T-helper 2 cell (primary cell): ENCODE measurements at places on chromosomes 12 and 14.

- no peak for DNase-seq
Measured at GRCh38 chr12:66910366-66910974, 231.6 kb upstream of the GRIP1 start.

DNA sequence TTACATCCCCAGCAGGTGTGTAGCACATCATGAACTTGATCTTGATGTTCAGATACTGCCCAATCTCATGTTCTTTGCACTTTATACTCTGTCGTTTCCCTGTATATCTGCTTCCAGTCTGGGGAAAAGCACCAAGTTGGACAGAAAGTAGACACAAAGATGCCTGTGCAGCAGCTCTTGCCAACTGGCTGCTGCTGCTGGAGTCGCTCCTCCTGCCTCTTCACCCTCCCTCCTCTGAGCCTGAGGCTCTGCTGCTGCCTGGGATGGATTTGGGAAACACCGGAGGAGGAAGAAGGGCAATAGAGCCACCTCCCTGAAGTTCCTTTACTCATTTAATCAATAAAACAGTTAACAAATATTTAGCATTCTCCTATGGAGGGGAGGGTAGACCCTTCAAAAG is 32.4 kb downstream of the ADCK1 start:
- DNase-seq, result no peak

DNA sequence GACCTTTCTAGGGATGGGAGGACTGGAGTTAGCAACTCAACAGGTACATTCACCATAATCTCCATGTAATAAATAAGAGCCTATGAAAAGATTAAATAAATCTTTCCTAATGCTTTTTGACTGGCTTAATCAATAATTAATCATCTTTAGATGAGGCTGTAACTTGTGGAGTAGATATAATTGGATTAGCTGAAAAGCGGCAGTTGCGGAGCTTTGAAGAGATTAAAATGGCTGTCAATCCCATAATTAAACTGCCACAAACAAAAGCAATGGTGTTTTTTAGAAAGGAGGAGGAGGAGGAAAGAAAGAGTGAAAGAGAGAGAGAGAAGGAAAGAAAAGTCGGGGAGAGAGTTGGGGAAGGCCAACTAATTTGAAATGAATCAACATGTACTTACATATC is 70.7 kb upstream of the TMEM263 start:
- no peak for DNase-seq

DNA sequence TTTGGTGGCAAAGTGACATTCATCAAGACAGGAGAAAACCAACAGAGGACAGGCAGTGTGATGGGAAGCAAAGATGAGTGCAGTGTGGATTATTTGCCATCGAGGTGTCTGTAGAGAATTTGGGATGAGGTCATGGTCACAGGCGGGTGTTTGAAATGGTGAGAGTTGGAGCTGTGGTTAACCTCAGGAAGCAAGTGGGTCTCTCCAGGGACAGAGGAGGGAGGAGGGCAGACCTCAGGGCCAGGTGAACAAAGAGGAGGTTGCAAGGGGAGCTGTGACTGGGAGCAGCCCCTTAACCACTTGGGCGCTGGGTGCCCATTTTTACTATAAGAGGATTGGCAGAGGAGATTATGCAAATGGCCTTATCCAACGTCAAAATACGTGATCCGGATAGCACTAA is 7.0 kb downstream of the FZD10 start:
- DNase-seq, result no peak

DNA sequence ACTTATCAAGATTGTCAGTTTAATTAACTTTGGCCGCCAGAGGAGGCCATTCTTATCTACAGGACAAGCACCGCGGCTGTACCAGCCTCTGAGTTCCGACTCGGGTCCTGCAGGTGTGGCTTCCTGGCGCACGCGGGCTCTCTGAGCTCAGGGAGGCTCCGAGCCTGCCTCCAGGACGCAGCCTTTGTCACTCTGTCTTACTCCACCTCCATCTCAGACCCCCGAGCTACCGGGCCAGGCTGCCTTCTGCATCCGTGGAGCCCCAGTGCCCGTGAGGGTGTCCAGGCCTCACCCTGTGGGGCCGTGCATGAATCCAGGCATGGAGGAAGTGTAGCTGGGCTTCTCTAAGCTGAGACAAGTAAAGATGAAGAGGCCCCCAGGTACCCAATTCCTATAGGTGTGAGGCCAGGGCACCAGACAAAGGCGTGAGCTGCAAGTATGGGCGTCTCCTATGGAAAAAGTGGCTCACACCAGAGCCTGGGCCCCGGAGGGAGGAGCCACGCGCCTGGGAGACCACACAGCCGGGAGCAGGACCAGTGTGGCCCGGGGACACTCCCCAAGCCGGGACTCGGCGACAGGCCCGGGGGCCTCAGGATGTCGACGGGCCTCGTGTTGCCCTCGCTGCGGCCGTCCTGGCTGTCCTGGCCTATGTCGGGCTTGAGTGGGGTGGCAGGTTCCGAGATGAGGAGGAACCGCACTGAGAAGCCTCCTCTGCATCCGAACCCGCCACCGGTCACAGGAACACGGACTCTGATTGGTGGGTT is 42.8 kb downstream of the NOC4L start:
- no peak for DNase-seq

DNA sequence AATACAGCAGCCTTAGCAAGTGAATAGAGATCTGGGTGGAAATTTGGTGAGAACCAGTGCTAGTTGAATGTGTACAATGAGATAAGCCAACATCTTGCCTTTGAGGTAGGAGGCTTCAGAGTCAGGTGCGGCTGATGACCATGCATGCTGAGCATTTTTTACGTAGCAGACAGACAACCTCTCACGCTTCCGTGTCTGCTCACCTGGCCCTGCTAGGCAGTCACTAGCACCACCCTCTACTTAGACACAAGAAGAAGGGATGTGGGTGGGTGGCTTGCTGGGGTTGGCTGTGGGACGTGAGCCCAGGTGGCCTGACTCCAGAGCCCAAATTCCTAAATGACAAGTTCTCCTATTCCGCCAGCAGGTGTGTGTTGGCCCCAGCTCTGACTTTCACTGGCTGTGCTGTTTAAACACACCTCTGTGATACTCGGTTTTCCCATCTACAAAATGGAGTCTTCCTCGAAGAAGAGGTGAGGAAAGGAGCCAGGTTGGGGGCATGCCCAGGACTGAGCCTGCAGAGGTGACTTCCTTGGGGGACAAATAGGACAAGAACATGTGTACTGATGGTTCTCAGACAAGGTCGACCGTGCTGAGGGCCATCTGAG is 57.8 kb upstream of the BCL11B start:
- DNase-seq, result no peak

DNA sequence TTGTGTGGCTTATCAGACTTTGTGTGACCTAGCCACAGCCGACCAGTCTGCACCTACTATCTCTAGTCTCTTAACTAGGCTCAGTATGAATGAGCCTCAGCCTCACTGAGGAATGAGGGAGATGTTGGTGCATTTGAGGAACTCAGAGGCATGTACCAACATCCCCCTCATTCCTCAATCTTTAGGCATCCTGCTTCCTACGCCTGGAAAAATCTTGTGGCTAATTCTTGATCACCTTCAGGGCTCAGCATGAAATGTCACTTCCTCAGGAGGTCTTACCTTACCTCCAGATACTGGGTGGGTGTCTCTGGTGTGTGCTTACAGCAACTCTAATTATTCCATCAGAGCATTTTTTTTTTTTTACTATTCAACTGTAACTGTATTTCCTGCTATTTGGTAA is 148.8 kb upstream of the TMCC3 start:
- no peak for DNase-seq

DNA sequence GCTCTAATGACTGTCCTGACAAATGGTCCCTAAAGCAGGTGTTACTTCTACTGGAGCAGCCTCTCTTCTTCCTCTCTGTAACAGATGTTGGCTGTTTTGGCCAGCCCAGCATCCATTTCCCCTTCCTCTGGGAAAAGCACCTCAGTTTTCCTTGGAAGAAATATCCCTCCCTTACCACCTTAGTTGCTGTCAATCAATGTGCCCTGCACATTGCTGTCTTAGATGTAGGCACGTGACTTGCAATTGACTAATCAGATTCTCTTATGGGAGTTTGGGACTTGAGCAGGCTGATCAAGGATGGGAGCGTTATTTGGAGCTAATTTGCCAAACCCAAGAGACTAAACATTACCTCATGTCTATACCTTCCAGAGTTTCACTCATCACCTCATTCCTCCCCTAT is 12.0 kb upstream of the TMED2 start:
- DNase-seq, result no peak

DNA sequence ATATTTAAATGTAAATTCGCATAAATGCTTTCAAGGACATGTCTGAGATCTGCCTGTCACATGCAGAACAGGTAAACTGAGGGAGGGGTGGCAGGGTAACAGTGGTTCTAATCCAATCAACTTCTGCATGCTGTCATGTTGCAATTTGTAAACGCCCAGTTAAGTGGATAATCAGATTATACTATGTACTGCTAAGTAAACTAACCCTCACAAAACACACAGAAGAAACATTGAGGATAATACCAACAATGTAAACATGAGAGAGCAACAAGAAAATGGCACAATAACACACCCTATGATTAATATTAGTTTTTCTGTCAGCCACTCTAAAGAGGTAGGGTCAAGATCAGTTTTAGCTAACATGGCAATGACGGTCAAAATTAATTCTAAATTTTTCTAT is 123.7 kb downstream of the KIF21A start:
- DNase-seq, result no peak

DNA sequence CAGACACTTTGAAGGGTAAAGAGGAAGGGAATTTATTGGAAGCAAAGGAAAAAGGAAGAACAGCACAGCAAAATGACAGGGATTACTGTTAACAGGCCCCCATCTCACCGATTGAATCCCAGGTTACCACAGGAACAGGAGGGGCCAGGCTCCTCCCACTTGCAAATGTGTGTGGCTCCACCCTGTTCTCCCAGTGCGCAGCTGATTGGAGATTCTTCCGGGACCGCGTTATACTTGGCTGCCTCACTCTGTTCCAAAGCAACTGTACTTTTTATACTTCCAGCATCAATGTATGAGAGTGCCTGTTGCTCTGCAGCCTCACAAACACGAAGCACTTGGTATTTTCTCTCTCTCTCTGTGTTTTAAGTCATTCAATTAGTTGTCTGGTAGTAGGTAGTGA is 273.6 kb upstream of the MDGA2 start:
- no peak for DNase-seq

DNA sequence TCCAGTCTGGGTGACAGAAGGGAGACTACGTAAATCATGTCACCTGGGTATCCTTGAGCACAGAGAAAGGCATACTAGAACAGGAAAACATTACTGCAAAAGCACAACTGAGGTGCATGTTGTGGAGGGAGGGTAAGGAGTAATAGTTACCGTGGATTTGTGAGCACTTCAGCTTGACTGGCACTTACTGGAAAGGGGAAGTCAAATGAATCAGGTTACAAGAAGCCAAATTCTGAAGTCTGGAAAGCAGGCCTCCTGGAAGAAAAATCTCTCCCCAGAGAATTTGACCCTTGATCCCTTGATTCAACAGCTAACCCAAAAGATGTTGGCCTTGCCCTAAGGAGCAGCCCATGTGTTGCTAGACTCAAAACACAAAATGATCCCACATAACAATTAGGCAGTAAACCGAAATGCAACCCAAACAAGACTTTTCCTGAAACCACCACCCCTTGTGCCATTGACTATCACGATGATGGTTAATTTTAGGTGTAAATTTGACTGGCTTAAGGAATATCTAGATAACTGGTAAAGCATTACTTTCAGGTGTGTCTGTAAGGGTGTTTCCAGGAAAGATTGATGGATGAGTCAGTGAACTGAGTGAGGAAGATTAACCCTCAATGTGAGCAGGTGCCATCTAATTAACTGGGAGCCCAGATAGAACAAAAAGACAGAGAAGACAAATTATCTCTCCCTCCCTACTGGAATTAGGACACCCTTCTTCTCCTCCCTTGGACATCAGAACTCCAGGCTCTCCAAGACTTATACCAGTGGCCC is 108.8 kb downstream of the SLC25A21 start:
- no peak for DNase-seq

- DNase-seq, result no peak
Measured at GRCh38 chr14:93063393-93063792, 52.3 kb downstream of the ITPK1 start.

DNA sequence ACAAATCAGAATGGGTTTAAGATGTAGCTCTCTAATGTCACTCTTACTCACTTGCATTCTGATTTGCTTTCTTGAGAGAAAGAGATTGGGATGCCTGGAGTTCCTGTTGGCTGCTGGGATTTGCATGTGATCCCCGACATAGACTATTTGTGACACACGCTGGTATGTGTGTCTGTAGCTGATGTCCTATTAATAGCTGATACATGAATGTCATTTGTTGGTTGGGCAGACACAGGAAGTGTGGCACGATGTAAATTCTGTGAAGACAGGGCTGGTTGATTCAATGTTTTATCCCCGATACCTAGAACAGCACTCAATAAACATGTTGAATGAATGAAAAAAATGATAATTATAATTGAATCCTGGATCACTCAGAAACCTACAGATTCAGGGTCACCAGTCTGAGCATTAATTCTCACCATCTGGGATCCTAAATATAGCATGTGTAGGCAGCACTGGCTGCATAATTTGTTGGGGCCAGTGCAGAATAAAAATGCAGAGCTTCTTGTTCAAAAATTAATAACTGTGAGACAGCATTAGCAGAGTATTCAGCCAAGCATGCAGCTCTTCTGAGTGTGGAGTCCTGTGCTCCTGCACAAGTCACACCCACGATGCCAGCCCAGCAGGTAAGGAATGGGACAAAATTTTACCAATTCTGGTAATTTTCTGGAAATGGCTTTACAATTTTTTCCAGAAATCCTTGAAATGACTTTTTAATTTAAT is 35.5 kb upstream of the SOCS2 start:
- DNase-seq, result no peak

DNA sequence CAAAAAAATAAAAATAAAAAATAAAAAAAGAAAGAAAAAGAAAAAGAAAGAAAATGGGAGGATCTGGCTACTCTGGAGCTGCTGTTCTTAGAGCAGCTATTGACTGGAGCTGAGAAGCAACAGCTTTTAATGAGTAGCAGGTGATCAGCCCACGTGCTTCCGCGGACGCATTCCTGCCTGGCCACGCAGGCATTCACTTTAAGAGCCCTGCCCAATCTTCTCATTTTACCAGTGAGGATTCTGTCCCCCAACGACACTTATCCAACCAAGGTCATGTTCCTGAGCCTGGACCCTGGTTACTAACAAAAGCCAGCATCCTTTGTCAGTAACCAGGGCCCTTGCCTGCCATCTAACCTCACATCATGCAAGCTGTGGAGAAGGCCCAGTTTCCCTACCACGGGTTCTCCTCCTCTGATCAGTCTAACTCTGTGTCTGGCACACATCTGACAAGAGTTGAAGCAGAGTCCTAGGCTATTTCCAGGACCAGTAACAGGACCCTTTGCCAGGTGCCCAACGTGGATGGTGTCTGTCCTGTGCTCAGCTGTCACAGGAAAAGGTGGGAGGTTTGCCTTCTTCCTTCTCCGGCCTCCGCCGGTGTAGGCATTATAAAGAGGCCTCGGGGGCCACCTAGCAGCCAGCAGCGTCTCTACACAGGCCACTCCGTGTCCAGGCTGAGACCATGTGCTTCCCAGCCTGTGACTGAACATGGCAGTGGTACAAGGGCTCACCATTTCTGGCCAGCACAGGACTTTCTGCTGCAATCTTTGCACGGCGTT is 60.9 kb upstream of the GPATCH2L start:
- no peak for DNase-seq

GRCh38 chr14:93008381-93008780 is 85.4 kb downstream of the CHGA start:
- no peak for DNase-seq
